Type B pancreatic cell (in vitro differentiated cells): ENCODE measurements at places on chromosomes 13 and 19.

- DNase-seq, result no peak
These were observed 91.3 kb downstream of the KCNRG start for GRCh38 chr13:50106559-50106958.

GRCh38 chr19:30065680-30066606 lies 123.9 kb downstream of the URI1 start:
- DNase-seq, result peak; percentile 43

DNA sequence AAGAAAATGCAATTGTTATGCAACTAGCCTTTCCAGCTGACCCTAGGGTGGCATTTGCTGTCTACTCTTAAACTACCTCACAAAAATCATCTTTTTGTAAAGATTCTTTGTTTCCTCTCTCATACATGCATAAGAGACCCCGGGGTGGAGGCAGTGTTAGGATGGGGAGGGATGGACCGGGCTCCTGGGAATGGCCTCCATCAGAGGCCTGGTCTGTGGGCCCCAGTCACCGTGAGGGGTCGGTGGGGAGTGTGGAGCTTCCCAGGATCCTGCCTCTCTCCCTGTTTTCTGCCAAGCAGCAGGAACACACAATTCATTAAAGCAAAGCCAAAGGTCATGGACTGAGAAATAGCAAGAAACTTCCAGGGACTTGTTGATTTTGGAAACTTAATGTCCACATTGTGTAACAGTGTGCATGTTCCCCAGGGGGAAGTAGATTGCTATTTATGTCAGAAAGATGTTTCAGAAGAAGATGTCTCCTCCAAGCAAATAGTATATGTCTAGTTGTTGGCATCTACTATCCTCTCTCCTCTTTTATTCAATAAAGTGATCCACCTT lies 241.4 kb downstream of the ENOX1 start:
- DNase-seq, result no peak

DNA sequence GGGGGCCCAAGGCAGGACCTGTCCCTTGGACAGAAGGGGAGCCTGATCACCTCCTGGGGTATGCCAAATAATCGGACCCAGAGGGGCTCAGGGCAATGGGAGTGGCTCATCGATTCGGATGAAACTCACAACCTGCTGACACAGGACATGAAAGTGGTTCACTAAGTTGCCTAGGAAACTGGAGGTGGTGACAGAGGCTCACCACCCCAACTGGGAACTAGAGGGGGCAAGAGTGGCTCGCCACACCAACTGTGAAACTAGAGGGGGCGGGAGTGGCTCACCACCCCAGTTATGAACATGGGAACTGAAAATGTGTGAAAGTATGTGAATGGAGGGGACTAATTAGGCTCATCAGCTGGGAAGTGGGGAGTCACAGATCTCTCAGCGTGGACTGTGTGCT lies 46.3 kb upstream of the ZNF737 start:
- no peak for DNase-seq

DNA sequence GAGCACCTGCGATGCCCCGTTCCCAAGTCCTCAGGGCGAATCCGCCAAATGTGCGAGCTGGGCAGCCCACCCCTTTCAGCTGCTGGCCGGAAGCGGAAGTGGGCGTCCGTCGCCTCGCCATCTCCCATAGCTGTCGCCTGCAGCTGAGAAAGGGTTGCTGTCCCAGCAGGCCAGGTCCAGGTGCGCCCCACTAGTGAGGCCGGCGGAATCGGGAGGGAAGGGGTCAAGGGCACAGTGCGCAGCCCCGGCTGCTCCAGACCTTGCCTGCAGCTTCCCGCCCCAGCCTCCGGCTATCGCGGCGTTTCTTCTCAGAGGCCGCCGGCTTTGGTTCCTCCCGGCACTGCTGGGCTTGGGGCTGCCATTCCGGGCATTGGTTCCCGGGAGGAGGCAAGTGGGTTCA lies at the start of gene ZNF177:
Gene ZNF177 (plus strand): TSS at position 109 of the 400 bp plus-strand sequence. CDS start 15,299 bp downstream, outside the sequence.
- no peak for DNase-seq

DNA sequence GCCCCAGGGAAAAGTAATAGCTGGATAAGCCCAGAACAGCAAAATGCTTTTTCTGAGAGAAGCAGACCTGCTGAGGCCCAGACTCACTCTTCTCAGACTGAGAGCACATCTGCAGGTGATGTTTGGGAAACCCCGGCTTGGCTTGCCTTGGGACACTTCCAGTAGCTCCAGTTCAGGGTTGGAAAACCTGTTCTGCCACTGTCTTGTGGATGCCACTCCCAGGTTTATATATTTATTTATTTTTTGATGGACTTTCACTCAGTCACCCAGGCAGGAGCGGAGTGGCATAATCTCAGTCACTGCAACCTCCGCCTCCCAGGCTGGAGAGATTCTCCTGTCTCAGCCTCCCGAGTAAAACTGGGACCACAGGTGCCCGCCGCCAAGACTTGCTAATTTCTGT lies 8.0 kb upstream of the SMARCA4 start:
- no peak for DNase-seq

GRCh38 chr13:28527629-28528028 lies 32.7 kb upstream of the FLT1 start:
- DNase-seq, result no peak

DNA sequence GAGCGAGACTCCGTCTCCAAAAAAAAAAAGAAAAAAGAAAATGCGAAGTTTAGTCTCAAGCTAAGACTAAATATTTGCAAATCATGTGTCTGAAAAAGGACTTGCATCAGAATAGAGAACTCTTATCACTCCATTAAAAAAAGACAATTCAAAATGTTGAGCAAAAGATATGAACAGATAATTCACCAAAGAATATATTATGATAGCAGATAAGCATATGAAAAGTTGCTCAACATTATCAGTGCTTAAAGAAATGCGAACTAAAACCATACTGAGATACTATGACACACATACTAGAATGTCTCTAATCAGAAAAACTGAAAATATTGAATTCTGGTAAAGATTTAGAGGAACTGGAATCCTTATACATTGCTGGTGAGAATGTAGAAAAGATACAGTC lies 38.7 kb upstream of the SACS start:
- DNase-seq, result no peak

GRCh38 chr13:105929505-105929904 lies 606.0 kb downstream of the EFNB2 start:
- DNase-seq, result no peak

DNA sequence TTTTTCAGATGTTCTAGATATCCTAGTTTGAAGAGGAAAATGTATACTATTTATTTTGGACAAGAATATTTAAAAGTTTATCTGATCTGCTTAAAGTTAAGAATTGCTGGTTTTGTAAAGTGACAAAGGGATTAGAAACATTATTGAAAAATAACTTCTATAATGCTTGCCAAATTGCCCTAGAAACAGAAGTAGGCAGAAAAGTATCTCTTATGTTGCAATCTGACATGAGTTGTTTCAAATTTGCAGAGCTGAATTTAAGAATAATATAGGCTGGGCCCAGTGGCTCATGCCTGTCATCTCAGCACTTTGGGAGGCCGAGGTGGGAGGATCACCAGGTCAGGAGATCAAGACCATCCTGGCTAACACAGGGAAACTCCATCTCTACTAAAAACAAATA lies 777.1 kb downstream of the LIG4 start:
- no peak for DNase-seq

DNA sequence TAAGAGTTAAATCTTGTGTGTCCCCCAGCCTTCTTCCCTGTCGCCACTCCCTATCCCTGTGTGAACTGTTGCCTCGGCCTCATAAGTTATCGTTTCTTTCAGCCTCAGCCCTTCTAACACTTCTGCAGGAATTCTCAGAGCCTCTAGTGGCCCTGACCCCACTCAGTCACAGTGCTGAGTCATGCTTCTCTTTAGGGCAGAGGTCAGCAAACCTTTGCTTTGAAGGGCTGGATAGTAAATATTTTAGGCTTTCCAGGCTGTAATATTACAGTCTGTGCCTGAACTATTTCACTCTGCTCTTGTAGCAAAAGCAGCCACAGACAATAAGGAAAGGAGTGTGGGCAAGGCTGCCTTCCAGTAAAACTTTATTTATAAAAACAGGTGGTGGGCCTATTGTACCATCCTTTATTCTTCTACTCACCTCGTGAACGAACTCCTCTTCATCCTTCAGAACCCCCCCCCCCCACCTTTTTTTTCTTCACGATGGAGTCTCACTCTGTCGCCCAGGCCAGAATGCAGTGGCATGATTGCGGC lies 22.1 kb downstream of the MYO9B start:
- DNase-seq, result no peak

GRCh38 chr13:102978168-102978567 lies 88.0 kb downstream of the SLC10A2 start:
- no peak for DNase-seq

DNA sequence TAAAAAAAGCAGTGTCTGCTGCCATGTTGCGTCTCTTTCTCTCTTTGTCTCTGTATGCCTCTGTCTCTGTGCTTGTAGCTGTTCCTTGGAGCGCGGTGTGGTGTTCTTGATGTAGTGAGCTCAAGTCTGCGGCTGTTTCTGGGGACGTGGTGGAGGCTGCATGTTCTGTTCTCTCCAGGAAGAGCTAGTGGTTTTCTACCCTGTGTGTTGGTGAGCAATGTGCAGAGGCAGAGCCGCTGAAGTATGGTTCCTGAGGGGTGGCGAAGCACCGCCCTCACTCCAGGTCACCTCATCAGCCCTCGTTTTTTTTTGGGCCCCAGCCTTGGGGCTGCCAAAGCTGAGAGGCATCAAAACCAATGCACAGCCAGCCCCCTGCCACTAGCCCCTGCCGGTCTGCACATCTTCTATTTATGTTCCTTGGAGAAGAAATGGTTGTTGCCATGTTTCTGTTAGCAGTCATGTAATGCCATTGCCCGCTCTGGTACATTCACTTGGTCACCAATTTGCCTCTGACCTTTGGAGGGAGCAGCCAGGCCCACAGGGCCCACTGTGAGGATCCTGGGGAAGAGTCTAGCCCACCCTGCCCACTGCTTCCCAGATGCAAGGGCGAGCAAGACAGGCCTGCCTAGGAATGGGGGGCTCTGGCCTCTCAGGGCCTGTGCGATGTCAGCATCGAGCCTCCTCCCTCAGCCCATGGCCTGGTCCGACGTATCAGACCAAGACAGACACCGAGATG lies 7.2 kb downstream of the HNRNPL start:
- no peak for DNase-seq

GRCh38 chr19:48135411-48135810 lies 24.8 kb upstream of the PLA2G4C start:
- DNase-seq, result no peak

- no peak for DNase-seq
These were observed 382.7 kb downstream of the LIG4 start for GRCh38 chr13:107832500-107833100.

DNA sequence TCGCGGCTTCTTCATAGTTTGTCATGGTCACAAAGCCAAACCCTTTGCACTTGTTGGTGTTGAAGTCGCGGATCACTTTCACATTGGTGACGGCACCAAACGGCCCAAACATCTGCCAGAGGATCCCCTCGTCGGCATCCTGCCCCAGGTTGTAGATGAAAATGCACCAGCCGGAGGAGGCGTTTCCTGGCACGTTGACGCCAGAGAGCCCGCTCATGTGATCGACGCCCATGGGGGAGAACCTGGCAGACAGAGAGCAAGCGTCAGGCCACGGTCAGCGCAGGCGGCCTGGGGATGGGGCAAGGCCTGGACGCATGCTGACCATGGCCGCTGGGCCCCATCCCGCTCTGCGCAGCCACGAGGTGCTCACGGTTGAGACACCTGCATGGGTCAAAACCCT lies 20.1 kb upstream of the TIMM44 start:
- no peak for DNase-seq

DNA sequence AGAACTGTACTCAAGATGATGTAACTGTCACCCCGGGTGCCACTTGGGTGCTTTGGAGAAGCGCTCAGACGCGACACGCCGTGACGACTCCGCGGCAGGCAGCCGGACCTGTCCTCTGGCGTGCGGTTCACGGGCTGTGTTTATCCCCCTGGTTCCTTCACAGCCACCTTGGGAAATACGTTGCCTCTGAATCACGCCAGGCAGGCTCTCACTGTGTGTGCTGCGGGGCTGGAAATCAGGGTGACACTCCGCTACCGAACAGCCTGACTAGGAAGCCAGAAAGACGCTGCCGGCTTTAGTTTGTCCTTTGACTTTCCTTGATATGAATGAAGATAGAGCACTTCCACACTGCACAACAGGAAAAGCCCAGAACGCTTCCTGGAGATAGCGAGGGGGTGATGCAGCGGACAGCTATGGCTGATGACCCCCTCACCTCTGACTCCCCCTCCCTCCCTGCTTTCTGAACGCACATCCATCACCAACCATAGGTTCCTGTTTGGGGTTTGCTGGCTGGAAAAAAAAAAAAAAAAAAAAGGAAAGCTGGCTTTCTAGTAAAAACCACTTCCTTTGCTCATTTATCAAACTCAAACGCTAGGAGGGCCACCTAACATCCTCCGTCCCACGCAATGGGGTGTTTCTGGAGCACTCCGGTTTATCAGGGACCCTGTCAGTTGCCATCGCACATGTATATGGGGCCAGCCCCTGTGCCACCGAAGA lies 3.7 kb upstream of the GP6 start:
- no peak for DNase-seq

DNA sequence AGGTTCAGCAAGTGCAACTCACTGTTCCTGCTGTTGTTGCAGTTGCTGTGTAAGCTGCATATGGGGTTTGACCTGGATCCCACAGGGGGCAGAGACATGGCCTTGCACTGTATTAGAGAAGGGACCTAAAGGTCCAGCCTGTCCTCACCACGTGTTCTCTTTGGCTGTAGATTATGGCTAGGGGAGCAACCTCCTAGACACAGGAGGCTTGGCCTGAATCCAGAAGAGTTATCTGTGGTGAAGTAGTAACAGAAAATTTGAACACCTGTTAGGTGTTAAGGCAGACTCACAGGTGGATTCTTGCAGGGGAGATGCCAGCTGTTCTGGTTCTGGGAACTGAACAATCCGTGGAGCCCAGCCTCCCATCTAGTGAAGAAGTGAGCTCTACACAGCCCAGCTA lies 3.4 kb upstream of the CYP4F11 start:
- DNase-seq, result no peak

DNA sequence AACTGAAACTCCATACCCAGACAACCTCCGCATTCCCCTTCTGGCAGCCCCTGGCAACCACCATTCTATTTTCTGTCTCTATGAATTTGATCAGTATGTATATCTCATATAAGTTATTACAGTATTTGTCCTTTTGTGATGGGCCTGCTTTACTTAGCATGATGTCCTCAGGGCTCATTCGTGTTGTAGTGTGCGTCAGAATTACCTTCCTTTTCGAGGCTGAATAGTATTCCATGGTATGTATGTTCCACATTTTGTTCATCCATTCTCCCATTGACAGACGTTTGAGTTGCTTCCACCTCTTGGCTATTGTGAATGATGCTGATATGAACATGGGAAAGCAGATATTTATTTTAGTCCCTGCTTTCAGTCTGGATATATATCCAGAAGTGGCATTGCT lies 5.0 kb downstream of the PLEKHF1 start:
- DNase-seq, result no peak

DNA sequence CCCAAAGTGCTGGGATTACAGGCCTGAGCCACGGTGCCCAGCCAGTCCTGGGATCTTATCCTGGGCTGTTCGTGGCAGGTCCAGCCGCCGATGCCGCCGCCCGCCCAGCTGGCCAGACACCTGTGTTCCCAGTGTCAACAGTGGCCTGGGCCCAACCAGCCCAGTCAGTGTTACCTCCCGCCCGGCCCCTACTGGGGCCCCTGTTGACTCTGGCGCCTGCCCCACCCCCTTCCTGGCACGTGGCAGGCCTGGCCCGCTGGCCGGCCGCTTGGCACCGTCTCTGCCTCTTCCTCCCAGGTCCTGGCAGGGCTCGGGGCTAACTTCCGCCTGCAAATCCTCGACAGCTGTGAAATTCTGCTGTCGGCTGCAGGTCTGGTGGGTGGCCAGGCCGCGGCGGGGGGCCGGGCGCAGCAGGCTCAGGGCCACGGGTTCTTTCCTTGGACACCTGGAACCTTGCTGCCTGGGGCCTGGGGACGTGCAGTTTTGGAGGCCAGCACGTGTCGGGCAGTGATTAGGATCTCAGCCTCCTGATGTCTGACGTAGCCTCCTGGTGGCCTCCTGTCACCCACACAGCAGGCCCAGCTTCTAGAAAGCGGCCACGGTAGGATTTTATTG lies 9.1 kb downstream of the ARID3A start:
- DNase-seq, result no peak
